ENCODE measurements at places on chromosomes 6 and 20.

DNA sequence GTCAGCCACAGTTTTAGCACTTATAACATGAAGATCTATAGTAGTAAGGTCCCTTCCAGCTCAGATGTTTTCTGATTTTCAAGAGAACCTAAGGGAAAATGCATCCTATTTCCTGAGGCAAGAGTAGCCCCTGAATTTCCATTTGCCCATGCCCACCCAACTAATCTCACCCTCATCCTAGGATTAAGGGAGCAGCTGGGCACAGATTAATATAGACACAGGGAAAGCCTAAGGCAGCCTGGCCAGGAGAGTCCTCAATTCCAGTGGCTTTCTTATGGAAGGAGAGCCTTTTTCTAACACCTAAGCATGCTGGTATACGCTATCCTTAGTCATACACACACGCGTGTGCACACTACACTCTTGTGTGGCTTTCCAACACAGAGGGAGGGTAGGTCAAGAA is 1.5 kb downstream of the APOBEC2 start:
- no peak for DNase-seq

GRCh38 chr20:577167-577791 is 32.8 kb downstream of the TCF15 start:
- DNase-seq = no peak

GRCh38 chr6:139282684-139283083 is 9.1 kb downstream of the TXLNB start:
- no peak for DNase-seq

DNA sequence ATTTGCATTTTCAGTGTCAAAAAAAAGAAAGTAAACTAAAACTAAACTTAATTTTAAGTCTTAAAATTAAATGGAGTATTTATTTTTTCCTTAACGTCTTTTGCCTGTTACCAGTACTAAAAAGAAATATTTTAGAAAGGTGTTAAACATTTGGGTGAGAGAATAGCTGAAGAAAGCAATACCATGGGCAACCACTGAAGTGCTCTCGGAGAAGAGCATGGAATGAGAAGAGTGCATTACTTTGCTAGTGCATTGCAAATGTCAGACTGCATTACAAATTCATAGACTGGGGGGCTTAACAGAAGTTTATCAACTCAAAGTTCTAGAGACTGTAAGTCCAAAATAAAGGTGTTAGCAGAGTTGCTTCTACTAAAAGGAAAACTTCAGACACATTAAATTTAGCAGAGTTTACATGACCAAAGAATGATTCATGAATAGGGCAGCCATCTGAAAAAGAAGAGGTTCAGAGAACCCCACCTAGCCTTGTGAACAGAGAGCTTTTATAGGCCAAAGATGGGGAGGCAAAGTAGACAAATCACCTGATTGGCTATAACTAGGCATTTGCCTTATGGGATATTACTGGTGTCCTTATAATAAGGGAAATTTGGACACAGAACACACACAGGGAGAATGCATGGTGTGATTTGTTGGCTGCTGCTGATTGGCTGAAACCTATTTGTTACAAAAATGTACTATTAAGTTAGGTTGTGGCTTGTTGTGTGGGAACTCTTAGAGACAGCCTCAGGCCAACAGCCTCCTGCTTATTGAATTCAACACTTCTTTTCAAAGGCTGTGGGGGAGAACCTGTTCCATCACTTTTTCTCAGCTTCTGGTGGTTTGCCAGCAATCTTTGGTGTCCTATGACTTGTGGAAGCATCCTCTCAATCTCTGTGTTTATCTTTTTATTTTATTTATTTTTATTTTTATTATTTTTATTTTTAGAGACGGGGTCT is 106.7 kb upstream of the RREB1 start:
- DNase-seq = no peak

DNA sequence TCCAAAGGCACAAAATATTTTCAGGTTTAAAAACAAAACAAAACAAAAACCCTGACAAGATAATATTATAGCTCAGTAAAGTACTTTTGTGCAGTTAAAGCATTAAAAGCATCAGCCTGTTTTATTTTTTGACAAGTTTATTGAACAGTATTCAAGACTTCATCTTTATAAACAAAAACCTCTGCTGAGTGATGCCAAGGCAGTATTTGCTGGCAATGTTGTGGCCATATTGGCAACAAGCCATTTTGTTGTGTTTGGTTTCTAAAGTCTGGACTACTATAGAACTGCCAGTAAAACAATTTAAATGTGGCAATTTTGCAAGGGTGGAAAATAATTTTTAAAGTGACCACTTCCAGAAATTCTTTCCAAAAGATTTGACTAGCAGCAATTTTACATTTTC is 15.9 kb downstream of the CPNE1 start:
- no peak for DNase-seq

DNA sequence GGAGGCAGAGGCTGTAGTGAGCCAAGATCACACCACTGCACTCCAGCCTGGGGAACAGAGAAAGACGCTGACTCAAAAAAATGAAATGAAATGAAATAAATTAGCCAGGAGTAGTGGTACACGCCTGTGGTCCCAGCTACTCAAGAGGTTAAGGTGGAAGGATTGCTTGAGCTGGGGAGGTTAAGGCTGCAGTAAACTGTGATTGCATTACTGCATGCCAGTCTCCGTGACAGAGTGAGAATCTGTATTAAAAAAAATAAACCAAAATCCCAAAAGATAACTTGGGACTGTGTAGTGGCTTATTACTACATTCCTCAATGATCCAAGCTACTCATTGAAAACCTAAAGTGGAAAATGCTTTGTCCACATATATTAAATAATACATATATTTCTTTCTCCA is 87.0 kb downstream of the SGK1 start:
- DNase-seq = no peak

GRCh38 chr6:134740473-134741199 is 209.3 kb downstream of the ALDH8A1 start:
- no peak for DNase-seq

GRCh38 chr6:126063512-126064146 is 77.3 kb downstream of the TRMT11 start:
- DNase-seq = no peak

- no peak for DNase-seq
These were observed 16.9 kb downstream of the LAMA5 start for GRCh38 chr20:62350098-62350628.

DNA sequence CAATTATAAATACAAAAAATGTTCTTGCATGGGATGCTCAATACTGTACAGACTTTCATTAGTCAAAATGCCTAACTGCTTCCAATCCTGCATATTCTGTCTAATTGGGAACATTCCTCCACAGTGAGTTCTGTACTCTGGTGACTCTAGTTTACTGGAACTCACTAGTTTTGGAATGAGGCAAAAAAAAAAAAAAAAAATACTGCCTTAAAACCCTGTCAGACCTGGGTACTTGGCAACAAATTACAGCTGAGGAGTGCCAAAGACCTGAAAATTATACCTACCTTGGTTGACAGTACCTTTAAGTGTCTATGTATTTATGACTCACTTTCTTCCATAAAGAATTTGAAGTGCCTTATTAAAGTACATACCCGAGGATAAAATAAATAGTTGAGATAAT is 276.7 kb downstream of the FARS2 start:
- no peak for DNase-seq

GRCh38 chr6:70424291-70424690 is 11.0 kb downstream of the FAM135A start:
- DNase-seq = no peak

GRCh38 chr6:141552463-141552862 is 580.3 kb upstream of the GJE1 start:
- no peak for DNase-seq

DNA sequence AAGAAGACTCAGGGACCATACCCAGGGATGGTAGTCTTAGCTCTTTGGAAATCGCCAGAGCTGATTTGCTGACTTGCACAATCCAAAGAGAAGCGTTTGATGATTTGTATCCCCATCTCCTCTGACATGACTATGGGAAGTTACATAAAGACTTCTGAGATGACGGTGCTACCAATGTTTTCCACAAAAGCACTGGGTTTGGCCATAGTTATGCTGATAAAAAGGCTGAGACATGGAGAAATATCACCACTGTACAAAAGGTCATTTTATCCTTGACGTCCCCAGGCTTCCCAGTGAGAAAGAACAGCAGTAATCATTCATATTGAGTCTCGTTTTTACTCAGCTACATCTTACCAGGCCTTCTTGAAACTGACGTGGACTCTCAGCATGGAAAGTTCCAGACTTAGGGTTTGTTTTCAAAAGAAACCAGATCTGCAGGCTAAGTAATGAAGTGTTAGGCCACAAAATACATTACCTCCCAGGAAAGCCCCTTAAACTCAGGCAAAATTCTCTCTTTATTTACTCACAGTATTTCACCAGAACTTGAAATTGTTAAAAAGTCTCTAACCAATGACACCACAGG is 370.3 kb upstream of the JARID2 start:
- no peak for DNase-seq

- no peak for DNase-seq
These were observed 45.0 kb downstream of the TSHZ2 start for GRCh38 chr20:53017206-53017605.

DNA sequence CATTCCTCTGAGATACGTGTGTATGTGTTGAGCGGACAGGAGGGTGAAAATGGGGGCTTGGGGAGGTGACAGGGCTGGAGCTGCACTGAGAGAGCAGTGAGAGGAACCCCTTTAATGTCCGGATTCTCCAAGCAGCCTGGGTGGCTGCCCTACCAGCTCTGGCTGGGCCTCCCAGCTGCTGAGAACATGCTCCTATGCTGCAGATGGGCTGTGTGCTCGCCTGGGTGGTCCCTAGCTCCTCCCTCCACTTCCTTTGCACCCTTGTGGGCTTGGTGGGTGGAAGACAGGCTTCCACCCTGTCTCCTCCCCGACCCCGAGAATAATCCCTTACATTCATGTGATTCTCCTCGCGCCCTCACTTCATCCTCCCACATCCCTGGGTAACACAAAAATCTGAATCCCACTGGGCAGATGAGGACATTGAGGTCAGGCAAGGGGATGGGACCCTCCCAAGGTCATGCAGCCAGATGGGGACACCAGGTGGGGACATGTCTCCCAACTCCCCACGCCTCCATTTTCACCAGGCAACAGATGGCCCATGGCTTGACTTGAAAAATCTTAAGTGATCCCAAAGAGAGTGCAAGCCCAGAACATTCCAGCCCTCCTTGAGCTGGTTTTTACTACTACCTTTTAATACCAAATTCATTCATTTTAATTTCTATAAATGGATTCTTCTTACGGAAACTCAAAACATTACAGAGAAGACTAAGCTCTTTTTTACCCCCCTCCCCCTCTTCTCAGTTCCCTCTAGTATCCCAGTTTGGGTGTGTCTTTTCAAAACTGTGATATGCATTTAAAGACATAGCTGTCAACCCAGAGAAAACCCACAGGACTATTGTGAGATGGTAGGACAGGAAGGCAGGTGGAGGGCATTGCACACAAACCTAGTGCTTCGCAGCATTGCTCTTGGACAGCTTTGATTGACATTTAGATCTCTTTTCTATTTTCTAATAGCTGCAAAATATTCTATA is 5.0 kb upstream of the PDRG1 start:
- no peak for DNase-seq

GRCh38 chr6:70849348-70850069 is 107.4 kb downstream of the B3GAT2 start:
- no peak for DNase-seq

GRCh38 chr6:32842021-32842650 is 1.7 kb downstream of the PSMB8 start:
- DNase-seq = no peak

- DNase-seq = no peak
These were observed 272.3 kb downstream of the SYNE1 start for GRCh38 chr6:152364866-152365265.

DNA sequence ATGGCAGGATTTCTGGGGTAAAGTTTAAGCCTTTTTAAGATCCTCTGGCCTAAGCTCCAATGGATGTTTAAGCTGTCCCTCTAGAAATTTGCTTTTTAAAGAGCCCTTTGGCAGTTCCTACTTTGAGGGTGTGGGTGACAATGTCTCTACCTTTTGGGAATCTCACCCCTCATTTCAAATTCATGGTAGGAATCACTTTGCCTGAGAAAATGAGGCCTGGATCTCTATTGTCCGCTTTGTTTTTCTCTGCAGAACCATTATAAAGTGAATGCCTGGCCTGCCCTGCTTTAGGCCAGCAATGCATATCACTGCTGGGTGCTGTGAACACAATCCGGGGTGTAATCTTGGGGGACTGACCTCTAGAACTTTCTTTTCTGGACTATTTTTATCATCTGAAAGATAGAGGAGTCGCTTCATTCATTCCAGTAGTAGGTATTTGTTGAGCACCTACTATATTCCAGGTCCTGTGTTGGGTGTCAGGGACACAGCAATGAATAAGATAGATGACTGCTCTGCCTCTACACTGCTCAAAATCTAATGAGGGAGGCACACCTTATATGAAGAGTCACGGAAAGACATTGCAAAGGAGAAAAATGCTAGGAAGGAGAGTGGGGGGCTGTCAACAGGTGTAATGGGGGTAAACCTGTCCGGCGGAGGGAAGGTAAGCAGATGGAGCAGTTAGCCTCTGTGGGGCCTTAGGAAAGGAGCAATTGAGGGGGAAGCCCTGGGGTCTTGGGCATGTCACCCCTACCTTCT is 8.6 kb upstream of the COMMD7 start:
- DNase-seq = no peak

DNA sequence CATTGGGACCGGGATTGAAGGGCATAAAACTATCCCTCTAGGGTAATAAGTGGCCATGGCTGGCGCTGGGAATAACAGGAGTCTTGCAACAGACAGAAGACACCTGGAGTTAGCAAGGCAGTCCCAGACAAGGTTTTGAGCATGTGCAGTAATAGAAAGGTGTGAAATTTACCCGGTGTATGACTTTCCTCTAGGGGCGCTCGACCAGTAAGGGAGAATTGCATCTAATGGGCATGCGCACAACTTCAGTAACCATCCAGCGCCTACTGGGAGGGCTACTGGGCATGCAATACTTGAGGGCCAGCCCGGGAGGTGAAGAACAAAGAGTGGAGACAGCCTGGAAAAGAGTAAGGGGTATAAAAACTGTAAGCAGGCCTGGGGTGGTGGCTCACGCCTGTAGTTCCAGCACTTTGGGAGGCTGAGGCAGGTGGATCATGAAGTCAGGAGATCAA is 32.7 kb downstream of the SERPINB6 start:
- no peak for DNase-seq

GRCh38 chr20:16279320-16279719 is 293.9 kb downstream of the KIF16B start:
- no peak for DNase-seq

DNA sequence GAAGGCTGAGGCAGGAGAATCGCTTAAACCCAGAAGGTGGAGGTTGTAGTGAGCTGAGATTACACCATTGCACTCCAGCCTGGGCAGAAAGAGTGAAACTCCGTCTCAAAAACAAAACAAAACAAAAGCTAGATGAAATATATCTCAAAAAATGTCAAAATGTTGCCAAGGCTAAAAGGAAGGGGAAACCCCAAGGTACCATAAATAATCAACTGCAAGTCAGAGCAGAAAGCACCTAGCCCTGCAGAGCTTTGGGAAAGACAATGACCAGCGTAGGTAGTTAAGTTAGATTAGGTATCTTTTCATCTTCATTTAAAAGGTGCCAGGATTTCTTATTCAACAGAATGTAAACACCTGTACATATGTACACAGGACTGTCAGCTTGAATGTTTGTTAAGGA is 33.0 kb downstream of the AKIRIN2 start:
- no peak for DNase-seq

Data from thoracic aorta (tissue), 2 donors.